ENCODE measurements at places on chromosomes 7 and 10. TPM values are rescaled to one million over a fixed set of nuclear protein-coding genes. Genes with fewer than 3 reads are reported as not detected.

DNA sequence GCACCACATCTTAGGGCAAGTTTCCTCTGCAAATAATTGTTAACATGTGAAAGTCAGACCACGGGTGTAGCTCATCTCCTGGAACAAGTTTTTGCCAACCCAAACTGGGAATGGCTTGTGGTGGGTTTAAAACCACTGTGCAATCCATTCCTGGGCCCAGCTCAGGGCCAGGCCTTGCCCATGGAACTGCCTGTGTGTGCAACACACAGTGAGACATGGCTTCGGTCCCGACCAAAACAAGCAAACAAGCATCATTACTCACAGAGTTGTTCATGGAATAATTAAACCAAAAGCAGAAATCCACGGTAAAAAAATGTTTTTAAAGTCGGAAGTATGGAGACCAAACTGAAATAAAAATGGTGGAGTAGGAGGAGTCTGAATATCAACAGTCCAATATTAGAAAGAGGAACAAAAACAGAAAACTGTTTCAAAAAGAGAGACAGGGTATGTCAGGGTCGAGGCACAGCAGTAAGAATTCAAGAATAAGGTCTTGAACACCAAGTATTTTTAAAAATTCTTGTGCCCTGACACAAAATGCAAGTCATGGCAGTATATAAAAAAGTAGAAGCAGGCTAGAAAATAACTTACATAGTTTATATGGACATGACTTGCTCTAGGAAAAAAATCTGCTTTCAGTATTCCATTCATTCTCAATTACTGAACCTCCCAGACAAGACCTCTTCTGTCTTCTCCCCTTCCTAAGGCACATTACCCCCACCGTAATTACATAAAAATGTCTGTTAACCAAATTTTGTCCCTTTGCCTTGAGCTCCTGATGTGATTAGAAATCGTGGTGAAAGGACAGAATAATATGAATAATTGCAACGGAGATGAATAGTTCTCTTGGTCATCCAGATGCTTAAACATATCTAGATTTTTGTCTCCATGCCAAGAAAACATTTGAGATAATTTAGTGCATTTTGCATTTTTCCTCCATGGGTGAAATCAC is 88.4 kb downstream of the FAS start:
- no peak for DNase-seq

GRCh38 chr7:92674379-92674778 is 84.2 kb upstream of the FAM133B start:
- no peak for DNase-seq

ZNF800 gene
- total RNA-seq: 40.2 TPM

EN2 gene
- total RNA-seq: 0.22 TPM

DNA sequence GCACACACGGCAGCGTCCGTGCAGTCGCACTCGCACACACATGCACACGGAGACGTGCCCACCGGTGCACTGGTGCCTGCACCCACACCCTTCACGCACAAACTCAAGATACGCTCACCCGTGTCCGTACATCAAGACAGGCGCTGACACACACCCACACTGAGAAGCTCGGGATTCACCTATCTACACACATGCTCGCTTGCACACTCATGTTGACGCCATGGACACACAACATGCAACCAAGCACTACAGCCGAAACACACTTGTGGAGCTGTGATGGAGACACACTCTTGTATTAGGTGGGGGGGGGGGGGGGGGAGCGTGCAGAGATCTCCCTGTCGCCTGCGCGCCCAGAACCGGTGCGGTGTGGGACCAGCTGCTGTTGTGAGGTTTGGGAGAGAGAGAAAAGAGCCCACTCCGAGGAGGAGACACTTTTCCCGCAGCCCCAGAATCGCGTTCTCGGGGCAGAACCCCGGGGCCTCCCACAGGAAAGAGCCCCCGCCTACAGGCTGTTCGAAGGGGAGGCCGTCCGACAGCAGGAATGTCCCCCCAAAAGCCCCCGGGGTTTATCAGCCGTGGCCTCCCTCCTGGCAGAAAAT is 605 bp upstream of the NFKB2 start:
- no peak for DNase-seq

DNA sequence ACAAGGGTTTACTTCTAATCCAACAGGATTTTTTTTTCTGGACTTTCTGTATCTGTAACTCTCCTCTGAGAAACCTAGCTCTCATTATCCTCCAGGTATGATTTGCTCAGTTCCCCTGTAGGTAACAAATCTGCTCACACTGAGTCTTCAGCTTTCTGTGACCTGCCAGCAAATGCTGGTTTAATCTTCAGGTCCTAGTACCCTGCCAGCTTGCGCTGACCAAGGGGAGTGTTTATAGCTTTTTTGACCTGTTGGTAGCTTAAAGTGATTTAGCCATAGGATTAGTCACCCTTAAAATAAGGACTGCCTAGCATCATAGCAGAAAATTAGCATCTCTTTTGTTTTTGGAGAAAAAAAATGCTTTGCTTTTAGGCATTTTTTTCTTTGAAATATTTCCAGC is 22.4 kb downstream of the SND1 start:
- no peak for DNase-seq

- DNase-seq: no peak
Measured at GRCh38 chr7:116097365-116098009, 66.9 kb upstream of the TFEC start.

GRCh38 chr10:73110345-73110849 is at the start of gene NUDT13:
Gene NUDT13 (plus strand): TSS chr10:73110455. CDS start chr10:73114366, 3,911 bp downstream.
- DNase-seq: no peak

DNA sequence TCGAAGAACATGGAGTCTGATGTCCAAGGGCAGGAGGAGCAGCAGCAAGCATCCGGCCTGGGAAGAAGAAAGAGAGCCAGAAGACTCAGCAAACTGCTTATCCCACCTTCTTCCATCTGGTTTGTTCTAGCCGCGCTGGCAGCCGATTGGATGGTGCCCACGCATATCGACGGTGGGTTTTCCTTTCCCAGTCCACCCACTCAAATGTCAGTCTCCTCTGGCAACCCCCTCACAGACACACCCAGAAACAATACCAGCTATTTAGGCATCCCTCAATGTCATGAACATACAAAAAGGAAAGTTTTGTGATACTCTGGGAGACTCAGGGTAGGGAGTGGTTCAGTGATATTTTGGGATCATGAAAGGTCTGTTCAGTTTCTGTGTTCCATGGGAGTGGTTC is 139.6 kb downstream of the LYZL1 start:
- no peak for DNase-seq

DNA sequence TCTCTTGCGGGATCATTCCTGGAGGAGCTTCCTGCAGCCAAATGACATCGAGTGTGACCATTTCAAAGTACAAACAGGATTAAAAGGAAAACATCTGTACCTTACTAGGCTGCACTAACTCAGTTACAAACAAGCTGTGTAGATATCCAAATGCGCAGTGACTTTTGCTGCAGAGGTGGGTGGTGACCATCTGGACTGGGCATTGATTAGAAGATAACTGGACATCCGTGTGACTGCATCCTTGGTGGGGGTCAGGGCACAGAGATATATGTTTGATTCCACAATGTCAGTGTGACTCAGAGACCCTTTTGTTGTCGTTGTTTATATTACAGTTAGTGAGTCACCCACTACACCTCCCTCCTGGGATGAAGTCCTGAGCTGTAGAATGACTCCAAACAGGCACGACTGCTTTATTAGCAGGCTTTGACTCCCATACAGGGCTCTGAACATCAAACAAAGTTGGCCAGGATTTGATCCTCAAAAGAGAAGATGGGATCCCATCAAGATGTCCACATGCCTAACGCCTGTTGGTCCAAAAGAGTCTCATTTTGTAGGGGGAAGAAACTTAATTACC is 56.7 kb upstream of the SDK1 start:
- no peak for DNase-seq
